ENCODE measurements at places on chromosomes 13 and 19.

- no peak for DNase-seq
Measured at GRCh38 chr13:51453959-51454703, 1.3 kb upstream of the INTS6 start.

GRCh38 chr13:30292325-30292724, 15.0 kb downstream of the KATNAL1 start:
- no peak for DNase-seq

DNA sequence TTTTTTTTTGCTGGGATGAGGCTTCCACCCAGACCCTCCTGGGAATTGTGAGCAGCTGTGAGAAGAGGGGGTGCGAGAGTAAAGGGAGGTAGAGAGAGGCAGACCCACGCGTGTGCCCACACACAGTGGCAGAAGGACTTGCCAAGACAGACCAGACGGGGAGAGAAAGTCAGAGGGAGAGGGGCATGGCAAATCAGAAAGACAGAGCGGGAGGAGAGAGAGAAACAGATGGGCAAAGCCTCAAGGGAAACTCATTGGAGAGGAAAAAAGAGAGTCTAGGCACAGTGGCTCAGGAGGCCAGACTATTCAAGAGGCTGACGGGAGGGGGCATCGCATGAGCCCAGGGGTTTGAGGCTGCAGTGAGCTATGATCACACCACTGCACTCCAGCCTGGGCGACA, 17.0 kb downstream of the CATSPERG start:
- DNase-seq: no peak

GRCh38 chr19:50174100-50174793, 11.2 kb upstream of the IZUMO2 start:
- no peak for DNase-seq

- no peak for DNase-seq
Measured at GRCh38 chr19:15675560-15675959, 2.7 kb downstream of the CYP4F12 start.

- DNase-seq: no peak
Measured at GRCh38 chr13:28610996-28611395, 47.9 kb upstream of the POMP start.

- no peak for DNase-seq
Measured at GRCh38 chr13:106042996-106043581, 492.4 kb downstream of the EFNB2 start.

GRCh38 chr13:91126806-91127205, 220.7 kb upstream of the MIR17HG start:
- DNase-seq: no peak

DNA sequence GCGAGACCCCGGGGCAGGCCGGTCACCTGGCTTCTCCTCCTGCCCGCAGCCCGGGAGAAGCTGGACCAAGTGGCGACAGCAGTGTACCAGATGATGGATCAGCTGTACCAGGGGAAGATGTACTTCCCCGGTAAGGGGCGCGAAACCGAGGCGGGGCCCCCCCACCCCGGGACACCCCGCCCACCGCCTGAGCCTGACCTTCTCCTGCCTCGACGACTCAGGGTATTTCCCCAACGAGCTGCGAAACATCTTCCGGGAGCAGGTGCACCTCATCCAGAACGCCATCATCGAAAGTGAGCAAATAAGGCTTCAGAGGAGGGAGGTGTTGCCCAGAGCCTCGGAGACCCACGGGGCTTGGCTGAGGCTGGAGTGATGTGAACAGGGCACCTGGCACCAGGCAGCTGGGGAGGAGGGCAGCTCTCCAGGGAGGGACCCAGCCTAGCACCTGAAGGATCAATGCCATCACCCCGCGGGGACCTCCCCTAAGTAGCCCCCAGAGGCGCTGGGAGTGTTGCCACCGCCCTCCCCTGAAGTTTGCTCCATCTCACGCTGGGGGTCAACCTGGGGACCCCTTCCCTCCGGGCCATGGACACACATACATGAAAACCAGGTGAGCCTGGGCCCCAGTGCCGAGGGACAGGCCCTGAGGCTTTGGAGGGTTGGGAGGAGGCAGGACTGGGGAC, 629 bp downstream of the IZUMO4 start:
- no peak for DNase-seq

- DNase-seq: no peak
Measured at GRCh38 chr19:32269831-32270230, 75.6 kb upstream of the ZNF507 start.

- DNase-seq: no peak
Measured at GRCh38 chr13:113742000-113742441, 17.0 kb upstream of the TMEM255B start.

DNA sequence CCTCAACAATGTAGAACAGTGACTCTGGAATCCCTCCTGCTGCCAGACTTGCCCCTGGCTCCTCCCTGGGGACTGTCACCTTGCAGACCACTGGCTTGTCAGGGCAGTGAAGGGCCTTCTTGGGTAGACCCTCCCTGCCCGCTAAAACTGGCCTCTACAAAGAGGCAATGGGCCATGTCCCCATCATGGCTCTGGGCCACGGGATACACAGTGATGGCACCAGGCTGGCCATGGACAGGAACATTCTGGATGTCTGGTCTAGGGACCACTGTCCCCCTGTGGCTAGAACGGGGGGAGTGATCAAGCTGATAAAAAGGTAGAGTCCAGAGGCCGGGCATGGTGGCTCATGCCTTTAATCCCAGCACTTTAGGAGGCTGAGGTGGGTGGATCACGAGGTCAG, 60.9 kb downstream of the ACSBG2 start:
- no peak for DNase-seq

GRCh38 chr19:34084396-34085145, 87.7 kb upstream of the LSM14A start:
- DNase-seq: no peak

Measured in stimulated activated CD8-positive, alpha-beta memory T cell treated with anti-CD3 and anti-CD28 coated beads, Interleukin-15, amount 100 ng/mL, for 24 hours (primary cell).